ENCODE measurements at places on chromosomes 11 and 22. TPM values are rescaled to one million over a fixed set of nuclear protein-coding genes. Genes with fewer than 3 reads are reported as not detected.
A peak's percentile ranks its signal among the peaks of the same experiment; 100 is the strongest.

- H3K4me1 ChIP-seq: no peaks in the 10 kb centered on the region
- no peak overlapping the region for H3K4me3 ChIP-seq
- H3K27ac ChIP-seq: no peak overlapping the region
Observed at GRCh38 chr11:15697437-15698236, 582.9 kb downstream of the INSC start.

DNA sequence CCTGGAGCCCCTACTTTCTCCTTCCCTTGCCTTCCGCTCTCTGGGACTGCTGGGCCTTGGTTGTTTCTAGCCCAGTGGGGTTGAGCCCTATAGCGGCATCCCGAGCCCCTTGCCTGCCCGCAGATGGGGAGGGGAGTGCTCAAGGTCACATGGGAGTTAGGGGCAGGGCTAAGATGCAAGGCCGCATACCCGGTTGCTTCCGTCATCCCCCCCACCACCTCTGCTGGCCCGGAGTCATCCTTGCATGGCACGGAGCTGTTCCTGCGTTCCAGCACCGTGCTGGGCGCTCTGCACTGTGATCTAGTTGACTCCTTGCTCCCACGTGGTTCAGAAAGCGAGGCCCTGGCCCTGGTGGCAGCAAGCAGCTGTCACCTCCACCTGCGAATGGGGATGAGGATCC lies 18.0 kb downstream of the FLRT1 start:
- H3K27ac ChIP-seq: no peak overlapping the region
- H3K27me3 ChIP-seq: peaks cover 13% of the 10 kb centered on the region
- peak overlapping the region; percentile 5 for H3K4me3 ChIP-seq
- DNase-seq: peak; percentile 87

P2RX6 gene
- total RNA-seq: not detected

DNA sequence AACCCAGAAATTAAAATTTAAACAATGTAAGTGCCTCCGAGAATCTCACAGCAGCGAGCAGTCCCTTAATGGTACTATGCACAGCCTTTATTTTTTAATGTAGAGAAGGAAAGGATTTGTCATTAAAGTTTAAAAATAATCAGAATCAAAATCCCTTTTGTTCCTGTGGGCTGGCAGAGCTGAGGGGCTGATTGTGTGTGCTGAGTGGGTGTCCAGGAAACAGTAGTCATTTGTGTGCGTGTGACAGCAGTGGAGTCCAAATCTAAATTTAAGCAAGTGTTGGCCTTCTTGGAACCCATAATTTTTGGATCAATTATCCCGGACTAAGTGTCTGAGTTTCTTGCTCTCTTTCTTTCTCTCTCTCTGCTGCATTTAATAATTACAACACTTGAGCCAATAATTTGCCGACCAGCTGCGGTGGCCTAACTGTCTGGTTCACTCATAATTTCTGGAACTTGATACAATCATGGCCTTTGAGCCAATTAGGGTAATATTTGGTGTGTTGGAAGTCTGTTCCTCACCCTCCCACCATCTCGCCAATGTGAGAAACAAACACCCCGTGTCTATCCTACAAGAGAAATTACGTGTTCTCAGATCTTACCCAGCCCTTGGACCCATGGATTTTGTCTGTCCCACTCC lies 528.0 kb downstream of the SOX6 start:
- DNase-seq: no peak
- H3K36me3 ChIP-seq: no peaks in the 10 kb centered on the region
- H3K27ac ChIP-seq: no peak overlapping the region
- H3K4me1 ChIP-seq: no peaks in the 10 kb centered on the region
- H3K4me3 ChIP-seq: no peak overlapping the region
- H3K27me3 ChIP-seq: no peaks in the 10 kb centered on the region

SLC29A2 gene
- total RNA-seq: 29.8 TPM

ALX4 gene
- total RNA-seq: not detected

DNA sequence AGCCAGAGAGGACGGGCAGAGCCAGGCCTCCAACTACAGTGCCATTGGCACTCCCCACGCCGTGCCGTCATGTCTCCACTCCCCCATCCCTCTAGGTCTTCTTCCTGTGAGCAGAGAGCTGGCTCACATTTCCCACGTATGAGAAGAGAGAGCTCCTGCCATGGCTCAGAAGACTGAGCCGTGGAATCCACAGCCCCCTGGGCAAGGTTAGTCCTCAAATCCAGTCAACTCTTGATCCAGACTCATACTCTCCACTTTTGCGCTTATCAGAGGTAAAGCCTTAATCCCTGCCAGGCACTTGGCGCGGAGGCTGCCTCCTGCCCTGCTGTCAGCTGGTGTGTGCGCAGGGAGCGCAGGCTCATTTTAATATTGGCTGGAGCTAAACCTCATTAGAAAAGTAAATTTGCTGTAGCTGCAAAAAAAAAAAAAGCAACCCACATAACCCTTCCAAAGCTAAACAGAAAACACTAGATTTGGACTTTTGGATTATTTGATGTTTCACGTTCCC lies 4.7 kb downstream of the B3GAT1 start:
- peaks cover 6% of the 10 kb centered on the region for H3K4me1 ChIP-seq
- no peak overlapping the region for H3K4me3 ChIP-seq
- no peak overlapping the region for H3K27ac ChIP-seq

GRCh38 chr11:131827430-131827829 lies 457.0 kb downstream of the NTM start:
- H3K36me3 ChIP-seq: no peaks in the 10 kb centered on the region
- no peak overlapping the region for H3K27ac ChIP-seq
- no peaks in the 10 kb centered on the region for H3K27me3 ChIP-seq
- no peaks in the 10 kb centered on the region for H3K4me1 ChIP-seq

PVALB gene
- total RNA-seq: 3.0 TPM

RIBC2 gene
- 3.3 TPM for total RNA-seq

Measured in H9 (cell line).